Left lung (tissue), 14 donors: ENCODE measurements at places on chromosomes 4 and X. TPM values are rescaled to one million over a fixed set of nuclear protein-coding genes. Genes with fewer than 3 reads are reported as not detected.

AFF1 gene
- 46.1 TPM for polyA plus RNA-seq

SLC7A11 gene
- polyA plus RNA-seq, result 0.66 TPM

HS6ST2 gene
- polyA plus RNA-seq, result 20.4 TPM

IL2 gene
- not detected for polyA plus RNA-seq

TMEM192 gene
- 19.6 TPM for polyA plus RNA-seq

MTMR8 gene
- 3.1 TPM for polyA plus RNA-seq

HOPX gene
- 34.3 TPM for polyA plus RNA-seq

CLDN34 gene
- polyA plus RNA-seq, result not detected

CPE gene
- polyA plus RNA-seq, result 151 TPM

USP27X gene
- 8.3 TPM for polyA plus RNA-seq

DNA sequence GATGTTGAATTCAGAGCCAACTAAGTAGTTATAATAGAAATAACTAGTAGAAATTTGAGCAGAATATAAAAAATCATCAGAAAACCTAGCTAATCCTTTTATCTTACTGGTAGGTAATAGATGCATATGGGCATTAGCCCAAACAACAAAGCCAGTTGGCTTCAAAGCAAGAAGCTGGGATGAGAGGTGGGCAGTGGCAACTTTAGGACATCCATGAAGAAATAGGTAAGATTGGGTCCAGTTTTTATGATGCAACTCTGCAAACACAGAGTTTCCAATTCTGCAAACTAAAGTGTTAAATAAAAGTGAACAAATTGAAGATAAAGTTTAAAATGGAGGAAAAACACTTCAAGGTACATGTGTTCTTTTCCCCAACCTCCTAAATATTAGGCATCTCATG, 5.1 kb downstream of the PGRMC2 start:
- no peak for DNase-seq

DNA sequence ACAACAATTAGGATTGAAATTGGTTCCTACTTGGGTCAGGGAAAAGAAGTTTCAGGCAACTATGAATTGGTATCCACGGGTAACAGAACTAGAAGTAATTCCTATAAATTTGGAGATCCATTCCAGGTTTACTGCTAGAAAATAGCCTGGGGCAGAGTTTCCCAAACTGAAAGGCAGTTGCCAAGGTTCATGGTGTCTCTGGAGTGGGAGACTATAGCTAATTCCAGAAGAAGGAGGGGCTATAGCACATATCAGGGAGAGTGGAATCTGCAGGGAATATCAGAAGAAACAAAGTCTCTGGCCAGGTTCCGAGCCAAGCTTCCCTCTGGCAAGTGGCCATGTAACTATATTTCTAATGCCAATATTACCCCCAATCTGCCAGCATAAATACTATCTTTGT, 166.3 kb downstream of the GALNTL6 start:
- DNase-seq, result no peak

DNA sequence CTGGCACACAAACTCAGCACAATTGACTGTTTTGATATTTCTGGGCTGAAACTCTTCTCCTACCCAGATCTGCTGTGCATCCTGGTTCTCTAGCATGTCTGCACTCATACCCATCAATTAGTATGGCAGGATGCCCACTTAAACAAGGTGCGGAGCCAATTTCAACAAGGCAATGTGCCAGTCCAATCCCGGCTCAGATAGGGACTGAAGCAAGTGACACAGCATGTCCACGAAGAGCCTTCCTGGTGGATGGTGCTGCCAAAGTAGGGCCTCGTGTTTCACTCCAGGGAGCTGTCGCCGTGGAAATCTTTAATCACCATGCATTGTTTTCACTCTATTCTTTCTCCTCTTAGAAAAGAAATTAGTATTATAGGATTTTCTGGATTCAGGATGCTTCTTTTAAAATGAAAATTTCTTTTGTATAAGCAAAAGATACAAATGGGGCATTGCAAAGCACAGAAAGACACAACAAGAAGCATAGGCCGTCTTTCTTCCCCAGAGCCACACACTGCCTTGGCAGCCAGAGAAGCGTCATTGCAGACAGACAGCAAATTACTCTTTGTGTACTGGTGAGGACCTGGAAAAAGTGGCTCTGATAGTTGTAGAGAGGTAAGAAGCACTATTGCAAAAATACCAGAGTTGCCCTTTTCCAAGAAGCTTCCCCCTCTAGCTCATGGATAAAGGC, 40.6 kb upstream of the LSM6 start:
- no peak for DNase-seq

- DNase-seq, result no peak
Measured at GRCh38 chrX:147958291-147958690, 22.8 kb upstream of the FMR1NB start.

DNA sequence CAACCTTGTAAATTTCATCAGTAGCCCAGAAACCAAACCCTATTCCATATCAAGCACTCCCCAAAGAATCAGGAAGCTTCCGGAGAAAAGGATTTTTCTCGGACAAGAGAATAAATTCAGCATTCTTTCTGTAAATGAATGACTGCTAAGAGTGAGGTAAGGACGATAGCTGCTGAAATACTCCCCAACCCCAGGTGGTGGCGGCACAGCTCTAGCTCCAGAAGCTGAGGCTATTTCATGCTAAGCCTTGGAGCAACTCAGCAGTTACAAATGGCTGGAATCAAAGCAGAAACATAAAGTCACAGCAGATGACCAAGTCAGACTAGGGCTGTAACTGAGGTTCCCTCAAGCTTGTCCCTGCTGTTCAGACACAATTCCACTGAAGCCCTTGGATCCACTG, 13.9 kb upstream of the PCDH19 start:
- no peak for DNase-seq

DNA sequence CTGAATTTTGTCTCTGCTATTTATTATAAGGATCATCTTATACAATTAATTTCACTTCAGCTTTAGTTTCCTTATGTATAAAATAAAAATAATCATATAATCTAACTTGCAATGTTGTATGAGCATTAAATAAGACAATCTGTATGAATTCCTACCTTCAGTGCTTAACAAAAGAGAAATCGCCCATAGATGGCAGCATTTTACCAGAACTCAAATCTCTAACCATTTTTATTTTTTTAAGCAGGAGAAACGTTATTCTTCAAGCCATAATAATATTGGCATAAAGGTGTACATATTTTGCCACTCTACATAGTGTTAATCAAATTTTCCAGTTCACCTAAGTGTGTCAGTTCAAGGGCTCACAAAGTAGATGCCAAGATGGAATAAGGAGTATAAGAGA, 78.8 kb downstream of the TMEM47 start:
- peak; percentile 51 for DNase-seq

GRCh38 chrX:38206542-38206941, 14.1 kb downstream of the SRPX start:
- DNase-seq, result no peak

- no peak for DNase-seq
Measured at GRCh38 chr4:62359441-62360155, 1159.5 kb downstream of the ADGRL3 start.

- DNase-seq, result no peak
Measured at GRCh38 chrX:1528186-1528883, 8.7 kb downstream of the P2RY8 start.
